Chondrocyte (in vitro differentiated cells): ENCODE measurements at places on chromosomes 13 and 19.

- H3K27ac ChIP-seq, result no peak overlapping the region
- no peak for DNase-seq
- no peak overlapping the region for H3K4me3 ChIP-seq
- H3K27me3 ChIP-seq, result no peaks in the 10 kb centered on the region
- no peaks in the 10 kb centered on the region for H3K36me3 ChIP-seq
- H3K4me1 ChIP-seq, result peaks cover 14% of the 10 kb centered on the region
These were observed 271.8 kb upstream of the HTR2A start for GRCh38 chr13:47168618-47169017.

DNA sequence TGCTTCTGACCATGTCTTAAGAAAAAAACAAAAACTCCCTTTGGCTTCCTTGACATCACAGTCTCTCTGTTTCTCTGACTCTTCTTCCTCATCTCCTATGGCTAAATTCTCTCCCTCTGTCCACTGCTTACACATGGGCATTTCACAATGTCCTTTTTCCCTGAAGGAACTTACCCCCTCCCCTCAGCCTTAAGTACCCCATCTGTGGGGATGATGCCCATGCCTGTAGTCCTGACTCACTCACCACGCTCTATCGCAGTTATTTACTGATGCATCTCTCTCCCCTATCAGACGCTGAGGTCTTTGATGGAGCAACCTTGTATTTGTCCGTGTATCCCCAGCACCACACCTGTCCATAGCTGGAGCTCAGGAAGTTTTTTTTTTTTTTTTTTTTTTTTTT is 32.4 kb downstream of the ACTN4 start:
- H3K4me1 ChIP-seq, result peaks cover 94% of the 10 kb centered on the region
- peaks cover 22% of the 10 kb centered on the region for H3K36me3 ChIP-seq
- peak overlapping the region; percentile 77 for H3K27ac ChIP-seq
- DNase-seq, result no peak
- no peaks in the 10 kb centered on the region for H3K27me3 ChIP-seq
- no peak overlapping the region for H3K4me3 ChIP-seq

DNA sequence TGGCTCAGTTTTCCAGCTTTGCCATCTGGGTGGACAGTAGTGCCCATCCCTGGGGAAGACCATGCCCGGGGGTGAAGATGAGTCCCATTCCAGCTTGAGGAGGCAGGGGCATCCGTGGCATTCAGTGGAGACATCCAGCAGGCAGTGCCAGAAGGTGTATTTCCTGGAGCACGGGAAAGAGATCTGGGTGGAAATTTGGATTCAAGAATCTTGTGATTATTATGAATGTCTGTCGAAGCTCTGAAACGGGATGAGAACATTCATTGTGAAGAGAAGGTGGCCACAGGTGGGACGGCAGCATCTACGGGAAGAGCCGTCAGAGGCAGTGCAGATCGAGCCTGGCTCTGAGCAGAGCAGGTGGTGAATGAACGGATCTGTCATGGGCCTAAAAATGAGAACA is 167.3 kb upstream of the RNF113B start:
- DNase-seq, result no peak
- no peak overlapping the region for H3K4me3 ChIP-seq
- peaks cover 4% of the 10 kb centered on the region for H3K36me3 ChIP-seq
- no peaks in the 10 kb centered on the region for H3K27me3 ChIP-seq
- H3K4me1 ChIP-seq, result peaks cover 44% of the 10 kb centered on the region

- peaks cover 9% of the 10 kb centered on the region for H3K27me3 ChIP-seq
- no peak overlapping the region for H3K27ac ChIP-seq
- no peaks in the 10 kb centered on the region for H3K36me3 ChIP-seq
- no peak overlapping the region for H3K4me3 ChIP-seq
- no peaks in the 10 kb centered on the region for H3K4me1 ChIP-seq
- DNase-seq, result no peak
These were observed 56.1 kb downstream of the MRPL57 start for GRCh38 chr13:21232599-21232998.

- peak overlapping the region; percentile 71 for H3K4me3 ChIP-seq
- H3K27me3 ChIP-seq, result peaks cover 2% of the 10 kb centered on the region
- H3K27ac ChIP-seq, result peak overlapping the region; percentile 95
- no peak for DNase-seq
These were observed 108.2 kb downstream of the KCNRG start for GRCh38 chr13:50123515-50123861.

DNA sequence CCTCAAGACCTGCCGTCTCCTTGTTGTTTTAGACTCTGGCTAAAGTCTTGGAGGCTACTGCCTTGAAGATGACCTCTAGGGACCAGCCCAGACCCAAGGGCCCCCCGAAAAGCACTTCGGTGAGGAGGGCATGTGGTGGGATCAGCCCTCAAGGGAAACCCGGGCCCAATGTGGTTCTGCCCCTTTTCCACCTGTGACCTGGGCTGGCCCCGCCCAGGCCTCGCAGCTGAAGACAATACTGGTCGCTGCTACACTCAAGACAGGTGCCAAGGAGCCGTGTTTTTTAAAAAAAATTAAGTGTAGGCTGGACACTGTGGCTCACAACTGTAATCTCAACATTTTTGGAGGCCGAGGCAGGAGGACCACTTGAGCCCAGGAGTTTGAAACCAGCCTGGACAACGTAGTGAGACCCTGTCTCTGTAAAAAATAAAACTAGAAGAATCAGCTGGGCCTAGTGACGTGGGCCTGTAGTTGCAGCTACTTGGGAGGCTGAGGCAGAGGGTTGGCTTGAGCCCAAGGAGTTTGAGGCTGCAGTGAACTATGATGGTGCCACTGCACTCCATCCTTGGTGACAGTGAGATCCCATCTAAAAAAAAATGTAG is 903 bp downstream of the TLE6 start:
- no peak for DNase-seq
- peaks cover 12% of the 10 kb centered on the region for H3K27me3 ChIP-seq
- no peaks in the 10 kb centered on the region for H3K36me3 ChIP-seq
- peaks cover 32% of the 10 kb centered on the region for H3K4me1 ChIP-seq

GRCh38 chr13:104181526-104182231 is 1115.5 kb upstream of the SLC10A2 start:
- no peak overlapping the region for H3K27ac ChIP-seq
- H3K27me3 ChIP-seq, result no peaks in the 10 kb centered on the region
- no peak for DNase-seq

GRCh38 chr13:110697842-110698241 is 8.1 kb downstream of the CARS2 start:
- H3K27me3 ChIP-seq, result no peaks in the 10 kb centered on the region
- peaks cover 9% of the 10 kb centered on the region for H3K4me1 ChIP-seq
- H3K36me3 ChIP-seq, result peaks cover 20% of the 10 kb centered on the region
- no peak overlapping the region for H3K27ac ChIP-seq
- no peak overlapping the region for H3K4me3 ChIP-seq

DNA sequence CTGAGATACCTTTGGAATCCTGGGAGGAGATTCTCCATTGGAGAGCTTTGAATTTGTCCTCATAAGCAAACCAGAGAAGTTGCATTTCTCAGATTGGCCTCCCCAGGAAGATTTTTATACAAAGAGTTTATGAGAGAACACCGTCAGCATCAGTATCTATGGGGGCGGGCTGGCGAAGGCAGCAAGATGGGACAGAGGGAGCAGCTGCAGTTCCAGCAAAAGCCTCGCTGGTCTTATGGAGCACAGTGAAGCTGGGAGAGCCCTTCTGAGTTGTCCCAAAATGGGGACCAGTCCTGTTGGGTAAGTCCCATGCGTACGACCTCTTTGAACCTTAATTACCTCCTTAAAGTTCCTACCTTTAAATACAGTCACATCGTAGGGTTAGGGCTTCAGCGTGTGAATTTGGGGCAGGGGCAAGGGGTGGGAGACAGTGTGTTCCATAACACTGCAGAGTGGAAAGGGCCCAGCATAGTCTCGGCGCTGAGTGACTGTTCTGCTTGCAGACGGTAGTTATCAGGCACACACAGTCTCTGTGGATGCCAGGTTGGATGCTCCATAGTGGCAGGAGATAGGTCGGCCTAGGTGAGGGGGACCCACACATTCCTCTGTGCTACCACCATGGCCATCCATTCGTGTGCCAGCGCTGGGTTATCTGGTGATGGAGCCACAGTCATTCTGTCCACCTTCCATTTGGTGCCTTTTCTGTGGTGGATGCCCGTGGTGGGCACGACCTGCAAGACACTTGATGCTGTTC is 34.9 kb upstream of the GPR183 start:
- H3K27ac ChIP-seq, result no peak overlapping the region
- H3K4me1 ChIP-seq, result peaks cover 7% of the 10 kb centered on the region
- no peaks in the 10 kb centered on the region for H3K27me3 ChIP-seq
- H3K36me3 ChIP-seq, result peaks cover 36% of the 10 kb centered on the region

DNA sequence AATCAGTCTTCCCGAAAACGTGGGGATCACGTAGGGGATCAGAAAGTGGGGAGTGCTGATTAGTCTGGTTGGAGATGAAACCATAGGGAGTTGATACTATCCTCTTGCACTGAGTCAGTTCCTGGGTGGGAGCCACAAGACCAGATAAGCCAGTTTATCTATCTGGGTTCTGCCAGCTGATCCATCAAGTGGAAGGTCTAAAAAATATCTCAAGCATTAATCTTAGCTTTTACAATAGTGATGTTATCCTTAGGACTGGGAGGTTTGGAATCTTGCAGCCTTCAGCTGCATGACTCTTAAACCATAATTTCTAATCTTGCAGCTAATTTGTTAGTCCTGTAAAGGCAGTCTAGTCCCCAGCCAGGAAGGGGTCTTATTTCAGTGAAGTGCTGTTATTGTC is 2474.2 kb downstream of the PCDH9 start:
- no peak overlapping the region for H3K27ac ChIP-seq
- H3K4me1 ChIP-seq, result no peaks in the 10 kb centered on the region
- H3K4me3 ChIP-seq, result no peak overlapping the region
- H3K36me3 ChIP-seq, result no peaks in the 10 kb centered on the region
- H3K27me3 ChIP-seq, result no peaks in the 10 kb centered on the region

DNA sequence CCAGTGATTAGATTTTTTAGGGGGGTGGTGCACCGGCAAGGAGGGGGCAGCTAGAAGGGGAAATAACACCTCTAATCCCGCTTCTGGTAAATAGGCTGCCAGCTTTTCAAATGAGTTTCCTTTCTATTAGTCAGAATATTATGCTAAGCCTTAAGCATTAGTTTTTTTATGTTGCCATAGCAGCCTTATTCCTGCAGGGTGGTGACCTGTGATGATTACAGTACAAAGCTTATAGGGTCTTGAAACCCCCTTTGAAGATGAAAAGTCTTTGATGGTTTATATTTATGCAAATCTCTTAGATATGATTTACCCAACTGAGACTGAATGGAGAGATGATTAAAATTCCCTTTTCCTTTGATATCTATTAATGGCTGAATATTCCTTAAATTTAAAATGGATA is 109.8 kb downstream of the ZIC5 start:
- peaks cover 5% of the 10 kb centered on the region for H3K36me3 ChIP-seq
- DNase-seq, result no peak
- H3K27me3 ChIP-seq, result no peaks in the 10 kb centered on the region
- H3K4me1 ChIP-seq, result no peaks in the 10 kb centered on the region

- no peaks in the 10 kb centered on the region for H3K36me3 ChIP-seq
- peak overlapping the region; percentile 1 for H3K27ac ChIP-seq
- no peak for DNase-seq
These were observed 747.3 kb downstream of the PCDH9 start for GRCh38 chr13:66482836-66483235.

DNA sequence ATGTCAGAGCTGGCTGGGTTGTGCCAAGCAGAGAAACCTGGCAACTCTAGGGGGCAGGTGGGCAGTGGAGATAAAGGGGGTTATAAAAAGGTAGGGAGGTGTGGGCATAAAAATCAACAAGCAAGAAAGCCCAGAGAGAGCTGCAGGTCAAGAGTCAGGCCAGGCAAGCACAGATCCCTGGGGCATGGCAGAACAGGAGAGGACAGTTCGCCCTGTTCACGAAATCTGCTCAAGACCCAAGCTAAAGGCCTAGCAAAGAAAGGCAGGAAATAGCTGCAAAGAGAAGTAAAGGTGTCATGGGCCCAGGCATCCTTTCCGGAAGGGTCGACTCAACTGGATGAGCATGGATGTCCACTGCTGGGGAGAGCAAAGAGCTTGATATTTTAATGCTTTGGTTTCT is 3.4 kb downstream of the MBNL2 start:
- H3K36me3 ChIP-seq, result peaks cover 3% of the 10 kb centered on the region
- peaks cover 50% of the 10 kb centered on the region for H3K4me1 ChIP-seq
- H3K27ac ChIP-seq, result peak overlapping the region; percentile 94
- DNase-seq, result no peak

DNA sequence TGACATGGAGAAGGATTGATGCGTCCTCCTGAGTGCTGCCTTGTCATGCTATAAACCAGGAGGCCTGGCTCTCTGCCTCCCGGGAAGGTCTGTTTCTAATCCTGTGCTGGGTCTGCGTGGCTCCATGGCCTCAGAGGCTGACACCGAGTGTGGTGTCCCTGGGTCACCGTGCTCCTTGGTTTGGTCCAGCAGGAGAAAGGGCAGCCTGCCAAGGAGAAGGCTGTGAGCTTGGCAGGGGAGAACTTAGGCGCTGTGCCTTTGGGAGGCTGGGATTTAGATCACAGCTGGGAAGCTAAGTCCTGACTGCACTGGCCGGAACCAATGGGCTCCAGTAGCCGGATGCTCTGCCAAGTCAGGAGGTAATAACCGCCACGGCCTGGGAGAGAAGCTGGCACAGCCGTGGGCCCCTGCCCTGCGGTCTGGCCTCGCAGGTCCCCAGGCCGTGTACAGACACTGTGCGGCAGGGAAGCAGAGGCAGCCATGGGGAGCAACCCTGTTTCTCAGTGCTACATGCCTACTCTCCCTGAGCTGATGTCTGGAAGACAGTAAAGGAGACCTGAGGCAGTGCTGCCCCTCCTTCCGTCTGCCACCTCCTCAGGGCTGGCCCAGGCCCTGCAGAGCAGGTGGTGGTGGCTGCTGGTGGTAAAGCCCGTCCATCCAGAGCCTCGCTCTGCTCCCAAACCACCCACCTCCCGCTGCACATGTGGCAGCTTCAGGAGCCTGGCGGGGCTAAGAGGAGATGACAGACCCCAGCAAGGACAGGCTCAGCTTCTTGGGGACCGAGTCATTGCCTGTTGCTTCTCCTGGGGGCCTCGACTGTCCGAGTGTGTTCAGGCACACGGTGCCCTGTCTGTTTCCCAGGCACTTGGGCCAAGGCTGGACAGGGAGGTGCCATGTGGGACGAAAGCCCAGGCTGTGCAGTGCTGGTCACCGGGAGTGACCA is 44.9 kb downstream of the C13orf46 start:
- peaks cover 3% of the 10 kb centered on the region for H3K4me1 ChIP-seq
- DNase-seq, result peak; percentile 78
- H3K27me3 ChIP-seq, result no peaks in the 10 kb centered on the region
- H3K36me3 ChIP-seq, result peaks cover 2% of the 10 kb centered on the region
- H3K27ac ChIP-seq, result peak overlapping the region; percentile 63

- H3K27ac ChIP-seq, result no peak overlapping the region
- no peaks in the 10 kb centered on the region for H3K4me1 ChIP-seq
- no peak for DNase-seq
- peaks cover 2% of the 10 kb centered on the region for H3K27me3 ChIP-seq
These were observed 348.4 kb upstream of the NBEA start for GRCh38 chr13:34593658-34594057.

DNA sequence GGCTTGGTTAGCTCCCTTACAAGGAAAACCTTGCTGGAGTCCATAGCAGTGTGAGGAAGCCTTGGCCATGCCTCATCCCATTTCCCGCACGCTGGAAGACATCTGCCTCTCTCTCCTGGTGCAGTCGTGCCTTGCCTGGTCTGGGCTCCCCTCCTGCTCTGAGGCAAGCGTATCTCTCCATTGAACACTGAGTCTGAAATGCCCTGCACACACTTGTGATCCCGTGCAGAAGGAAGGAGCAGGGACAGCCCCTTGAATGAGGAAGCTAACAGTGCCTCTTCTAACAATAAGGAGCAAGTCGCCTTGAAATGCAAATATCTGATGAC is 407 bp upstream of the ZNF440 start:
- peaks cover 16% of the 10 kb centered on the region for H3K36me3 ChIP-seq
- H3K4me3 ChIP-seq, result peak overlapping the region; percentile 93
- no peaks in the 10 kb centered on the region for H3K27me3 ChIP-seq

GRCh38 chr13:35621989-35622388 is 145.5 kb upstream of the MAB21L1 start:
- H3K4me1 ChIP-seq, result no peaks in the 10 kb centered on the region
- peak overlapping the region; percentile 42 for H3K27ac ChIP-seq
- no peak overlapping the region for H3K4me3 ChIP-seq
- H3K27me3 ChIP-seq, result no peaks in the 10 kb centered on the region
